ENCODE measurements at places on chromosomes 2 and 18.

- DNase-seq: no peak
Observed at GRCh38 chr2:59308108-59308507, 1067.0 kb upstream of the FANCL start.

DNA sequence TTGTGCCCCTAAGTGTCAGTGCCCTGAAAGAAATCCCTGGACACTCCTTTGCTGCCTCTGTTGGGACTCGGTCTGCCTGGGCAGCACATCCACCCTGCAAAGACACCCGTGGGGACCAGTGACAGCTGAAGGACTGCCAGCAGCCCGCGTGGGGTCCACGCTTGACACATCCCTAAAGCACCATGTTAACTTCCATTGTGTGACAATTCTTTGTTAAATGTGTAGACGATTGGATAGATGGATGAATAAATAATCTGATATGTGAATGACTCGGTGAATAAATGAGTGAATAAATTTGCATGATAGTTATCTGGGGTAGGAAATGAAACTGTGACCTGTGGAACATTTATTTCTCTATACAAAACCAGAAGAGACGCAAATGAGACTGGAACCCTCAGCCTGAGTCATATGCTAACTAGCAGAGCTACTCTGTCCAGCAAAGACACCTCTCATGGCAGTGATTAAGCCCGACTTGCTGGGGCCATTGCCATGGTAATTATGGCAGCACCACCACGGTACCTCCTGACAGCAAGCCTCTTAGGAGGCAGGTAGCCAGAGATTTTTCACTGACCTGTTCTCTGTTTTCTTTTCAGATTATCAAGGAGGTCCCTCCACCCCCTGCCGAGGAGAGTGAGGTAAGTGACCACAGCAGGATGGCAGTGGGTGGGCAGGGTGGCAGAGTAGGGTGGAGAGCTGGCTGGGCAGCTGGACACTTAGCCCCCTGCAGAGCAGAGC is 156.8 kb downstream of the ANTXR1 start:
- no peak for DNase-seq

- no peak for DNase-seq
Observed at GRCh38 chr18:77002496-77002895, 130.1 kb downstream of the MBP start.

GRCh38 chr2:200620606-200621390 is 35.0 kb downstream of the AOX1 start:
- no peak for DNase-seq

GRCh38 chr2:62472312-62472711 is 33.7 kb downstream of the TMEM17 start:
- no peak for DNase-seq

- DNase-seq: no peak
Observed at GRCh38 chr2:54680397-54681041, 42.9 kb upstream of the EML6 start.

- no peak for DNase-seq
Observed at GRCh38 chr2:195575879-195576401, 81.1 kb upstream of the SLC39A10 start.

Measured in stimulated activated CD8-positive, alpha-beta memory T cell treated with anti-CD3 and anti-CD28 coated beads, Interleukin-7, amount 100 ng/mL, for 4 hours (primary cell).